ENCODE measurements at places on chromosomes 1 and 21.

GRCh38 chr1:93771843-93772242 lies 90.2 kb upstream of the BCAR3 start:
- no peak for DNase-seq

DNA sequence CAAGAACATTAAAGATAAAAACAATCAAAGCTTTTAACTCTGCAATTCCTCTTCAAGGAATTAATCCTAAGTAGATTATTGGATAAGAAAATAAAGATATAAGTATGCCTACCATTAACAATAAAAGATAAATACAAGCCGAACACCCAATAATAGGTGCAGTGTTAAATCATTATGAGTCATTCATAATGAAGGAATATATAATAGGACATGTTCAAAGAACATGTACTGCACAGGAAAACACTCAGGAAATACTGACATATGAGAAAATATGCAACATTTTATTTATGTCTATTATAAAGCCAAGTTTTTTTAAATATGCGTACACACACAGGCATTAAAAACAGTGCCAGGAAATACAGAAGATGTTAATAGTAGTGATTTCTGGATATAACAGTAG lies 11.1 kb upstream of the EXO1 start:
- no peak for DNase-seq

DNA sequence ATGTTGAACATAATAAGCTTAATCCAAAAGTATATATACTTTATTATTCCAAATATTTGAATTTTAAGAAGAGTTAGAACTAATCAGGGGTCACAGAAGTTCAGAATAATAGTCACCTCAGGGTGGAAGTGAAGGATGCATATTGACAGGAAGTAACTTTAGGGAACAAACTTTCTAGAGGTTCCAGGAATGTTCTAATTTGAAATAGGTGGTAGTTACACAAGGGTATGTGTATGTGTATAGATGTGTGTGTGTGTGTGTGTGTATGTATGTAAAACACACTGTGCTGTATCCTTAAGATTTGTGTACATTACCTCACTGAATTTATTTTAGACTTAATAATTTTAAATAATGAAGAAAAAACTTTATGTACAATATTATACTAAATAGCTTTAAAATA lies 110.4 kb downstream of the ACBD6 start:
- DNase-seq = no peak

GRCh38 chr1:116743535-116743934 lies 10.7 kb upstream of the CD2 start:
- DNase-seq = no peak

DNA sequence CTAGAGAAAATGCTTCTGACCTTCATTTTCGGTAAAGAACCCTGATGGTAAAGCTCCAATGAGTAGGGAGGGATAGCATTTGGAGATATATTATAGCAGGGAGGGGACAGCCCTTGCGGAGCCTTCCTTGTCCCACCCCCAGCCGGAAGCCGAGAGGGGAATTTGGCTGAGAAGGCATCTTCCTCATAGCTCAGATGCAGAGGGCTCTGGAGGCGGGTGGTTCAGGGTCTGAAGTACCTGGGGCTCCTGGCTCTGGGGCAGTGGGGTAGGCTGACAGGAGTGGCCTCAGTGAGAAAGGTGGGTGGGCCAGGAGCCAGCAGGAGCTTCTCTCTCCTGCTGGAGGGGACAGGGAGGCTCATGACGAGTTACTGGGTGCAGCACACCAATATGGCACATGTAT lies 88.0 kb upstream of the IFFO2 start:
- DNase-seq = no peak

DNA sequence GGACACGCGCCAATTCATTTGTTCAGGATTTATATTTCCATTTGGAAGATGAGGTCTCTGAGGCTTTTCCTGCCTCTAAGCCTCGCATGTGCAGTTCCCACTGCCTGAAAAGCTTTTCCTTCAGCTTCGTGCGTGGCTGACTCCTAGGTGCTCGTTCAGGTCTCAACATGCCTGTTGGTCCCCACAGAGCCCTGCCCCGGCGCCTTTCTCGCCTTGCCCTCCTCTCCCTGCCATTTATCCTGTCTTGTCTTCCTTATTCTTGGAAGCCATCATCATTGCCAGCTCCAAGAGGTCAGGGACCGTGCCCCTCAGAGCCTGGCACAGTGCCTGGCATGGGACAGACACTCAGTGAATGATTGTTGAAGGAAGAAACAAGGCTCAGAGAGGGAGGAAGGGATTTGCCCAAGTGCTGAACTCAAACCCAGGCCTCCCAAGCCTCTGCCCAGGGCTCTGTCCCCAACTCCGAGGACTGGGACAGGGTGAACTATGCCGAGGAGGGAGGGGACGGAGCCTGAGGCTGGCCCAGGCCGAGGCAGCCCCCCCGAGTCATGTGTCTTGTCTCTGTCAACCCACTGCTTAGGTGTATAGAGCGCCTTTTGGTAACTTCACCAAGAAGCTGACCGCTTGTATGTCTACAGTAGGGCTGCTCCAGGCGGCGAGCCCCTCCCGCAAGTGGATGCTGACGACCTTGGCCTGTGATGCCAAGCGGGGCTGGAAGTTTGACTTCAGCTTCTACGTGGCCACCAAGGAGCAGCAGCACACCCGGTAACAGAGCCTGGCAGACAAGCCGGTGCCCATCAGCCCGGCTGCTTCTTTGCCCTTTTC lies 47.3 kb downstream of the DISP3 start:
- DNase-seq = no peak

- DNase-seq = no peak
Measured at GRCh38 chr21:33892853-33893252, 22.8 kb downstream of the ATP5PO start.

DNA sequence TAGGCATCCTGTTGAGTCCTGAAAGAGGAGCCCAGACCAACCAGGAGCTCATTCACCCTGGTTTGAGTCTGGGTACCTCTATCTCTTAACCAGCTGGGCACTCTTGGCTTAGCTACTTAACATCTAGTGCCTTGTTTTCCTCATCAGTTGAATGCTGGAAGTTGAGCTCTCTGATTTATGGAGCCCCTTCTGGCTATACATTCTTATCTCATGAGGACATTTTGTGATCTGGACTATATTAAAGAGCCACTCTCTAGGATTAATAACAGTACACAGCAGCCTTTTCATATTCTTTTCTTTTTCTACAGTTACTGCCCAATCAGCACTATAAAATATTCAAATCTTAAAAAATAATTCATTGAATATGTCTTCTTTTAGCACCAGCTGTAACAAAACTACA lies 296.9 kb upstream of the RUNX1 start:
- no peak for DNase-seq

DNA sequence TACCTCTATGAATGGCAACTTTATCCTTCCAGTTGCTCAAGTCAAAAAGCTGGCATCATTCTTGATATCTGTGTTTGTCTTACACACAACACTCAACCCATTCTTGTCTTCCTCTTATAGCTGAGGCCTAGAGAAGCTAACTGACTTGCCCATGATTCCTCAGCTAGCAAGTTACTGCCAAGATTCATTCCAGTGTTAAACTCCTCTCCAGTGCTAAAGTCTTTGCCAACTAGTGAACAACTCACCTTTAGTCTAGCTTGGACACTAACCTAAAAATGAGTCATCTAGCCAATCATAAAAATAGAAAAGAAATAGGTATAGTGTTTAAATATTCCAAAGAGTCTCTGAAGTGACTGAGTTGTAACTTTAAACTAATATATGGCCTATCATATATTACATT lies 45.6 kb upstream of the RGS2 start:
- no peak for DNase-seq

DNA sequence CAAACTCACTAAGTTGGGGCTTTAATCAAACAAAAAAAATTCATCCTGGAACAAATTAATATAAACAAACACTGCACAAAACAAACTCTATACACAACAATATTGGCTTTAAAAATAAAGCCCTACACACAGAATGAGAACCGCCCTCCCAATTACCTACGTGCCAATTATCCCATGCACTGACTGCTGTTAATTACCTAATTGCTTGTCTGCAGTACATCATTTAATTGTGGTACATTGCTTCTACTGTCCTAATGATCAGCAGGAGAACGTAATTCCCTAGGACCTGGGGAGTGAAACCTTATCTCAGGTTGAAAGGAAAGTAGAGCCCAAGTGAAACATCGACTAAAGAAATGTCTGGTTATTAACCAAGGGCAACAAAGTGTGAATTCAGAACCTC lies 364.5 kb downstream of the KCNH1 start:
- no peak for DNase-seq

DNA sequence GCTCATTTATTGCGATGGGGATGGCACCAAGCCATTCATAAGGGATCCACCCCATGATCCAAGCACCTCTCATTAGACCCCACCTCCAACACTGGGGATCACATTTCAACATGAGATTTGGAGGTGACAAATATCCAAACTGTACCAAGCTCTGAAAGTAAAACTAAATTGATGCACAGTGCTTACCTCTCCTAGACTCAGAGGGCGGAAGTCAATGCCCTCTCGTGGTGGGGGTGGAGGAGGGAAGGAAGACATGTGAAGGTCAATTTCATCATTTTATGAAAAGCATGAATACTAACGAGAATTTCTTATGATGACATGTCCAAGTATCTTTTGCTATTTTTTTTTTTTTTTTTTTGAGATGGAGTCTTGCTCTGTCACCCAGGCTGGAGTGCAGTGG lies 120.0 kb downstream of the PGBD5 start:
- no peak for DNase-seq

DNA sequence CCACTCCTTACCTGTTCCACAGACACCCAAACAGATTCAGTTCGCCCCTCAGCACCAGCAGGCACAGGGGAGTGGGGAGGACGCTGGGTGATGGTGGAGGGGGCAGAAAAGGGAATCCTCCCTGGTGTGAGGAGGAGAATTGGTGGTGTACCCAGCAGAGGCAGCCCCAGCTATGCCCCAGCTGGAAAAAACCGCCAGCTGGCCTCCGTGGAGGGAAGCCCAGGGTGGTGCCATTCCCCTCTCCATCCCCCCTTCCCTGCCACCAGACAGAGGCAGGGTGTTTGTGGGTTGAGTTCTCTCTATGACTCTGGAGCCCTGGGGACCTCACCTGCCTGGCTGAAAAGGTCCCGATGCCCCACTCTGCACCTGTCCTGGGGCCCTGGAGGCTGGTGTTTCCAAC lies 27.9 kb downstream of the OPTC start:
- DNase-seq = no peak

GRCh38 chr1:12764016-12764415 lies 9.5 kb upstream of the PRAMEF12 start:
- no peak for DNase-seq

GRCh38 chr21:45290948-45291612 lies 3.4 kb upstream of the POFUT2 start:
- no peak for DNase-seq

DNA sequence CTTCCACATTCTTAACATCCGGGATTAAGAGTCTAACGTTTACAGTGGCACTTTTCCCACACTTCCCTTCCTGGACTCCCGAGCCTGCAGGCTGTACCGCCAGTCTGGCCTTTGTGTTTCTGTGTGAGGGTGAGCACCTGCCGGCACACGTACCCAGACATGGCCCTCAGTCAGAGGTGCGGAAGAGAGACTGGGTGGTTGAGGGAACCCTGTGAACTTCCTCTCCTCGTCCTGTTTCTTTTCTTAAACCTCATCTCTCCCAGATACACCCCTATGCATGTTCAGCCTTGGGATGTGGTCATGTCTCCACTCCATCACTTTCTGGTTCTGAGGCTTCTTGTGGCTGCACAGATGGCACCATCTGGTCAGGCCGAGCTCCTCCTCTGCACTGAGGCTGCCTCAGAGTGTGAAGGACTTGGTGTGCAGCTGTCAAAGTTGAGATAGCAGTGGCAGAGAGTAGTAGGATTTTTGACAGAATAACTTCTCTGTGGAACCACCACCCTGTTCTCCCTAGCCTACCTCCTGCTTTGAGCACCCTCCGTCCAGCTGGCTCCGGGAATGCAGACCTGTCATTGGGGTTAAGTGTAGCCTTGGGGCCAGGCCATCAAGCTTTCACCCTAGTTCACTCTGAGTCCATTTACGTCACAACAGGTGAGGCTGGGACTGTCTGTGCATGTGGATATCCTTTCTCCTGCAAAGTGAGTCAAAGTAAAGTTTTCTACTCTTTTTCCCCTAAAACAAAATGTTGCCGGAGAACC lies 31.4 kb downstream of the VASH2 start:
- no peak for DNase-seq

DNA sequence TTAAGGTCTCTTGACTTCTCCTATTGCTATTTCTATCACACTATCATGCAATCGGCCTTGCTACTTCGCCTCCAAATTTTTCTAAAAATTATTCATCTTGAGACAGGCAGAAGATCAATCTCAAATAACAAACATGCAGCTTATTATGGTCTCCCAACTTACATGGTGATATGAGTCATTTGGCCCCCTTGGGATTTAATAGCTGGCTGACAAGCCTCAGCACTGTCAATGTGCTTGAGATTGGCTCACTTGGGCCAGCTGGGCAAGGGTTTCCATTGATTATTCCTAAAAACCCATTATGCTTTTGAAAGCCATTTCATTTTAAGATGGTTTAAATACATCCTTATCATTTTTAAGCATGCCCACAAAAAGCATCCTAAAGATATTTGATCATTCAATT lies 224.5 kb upstream of the NFIA start:
- DNase-seq = no peak

- no peak for DNase-seq
Measured at GRCh38 chr1:29441916-29442668, 205.8 kb downstream of the PTPRU start.

DNA sequence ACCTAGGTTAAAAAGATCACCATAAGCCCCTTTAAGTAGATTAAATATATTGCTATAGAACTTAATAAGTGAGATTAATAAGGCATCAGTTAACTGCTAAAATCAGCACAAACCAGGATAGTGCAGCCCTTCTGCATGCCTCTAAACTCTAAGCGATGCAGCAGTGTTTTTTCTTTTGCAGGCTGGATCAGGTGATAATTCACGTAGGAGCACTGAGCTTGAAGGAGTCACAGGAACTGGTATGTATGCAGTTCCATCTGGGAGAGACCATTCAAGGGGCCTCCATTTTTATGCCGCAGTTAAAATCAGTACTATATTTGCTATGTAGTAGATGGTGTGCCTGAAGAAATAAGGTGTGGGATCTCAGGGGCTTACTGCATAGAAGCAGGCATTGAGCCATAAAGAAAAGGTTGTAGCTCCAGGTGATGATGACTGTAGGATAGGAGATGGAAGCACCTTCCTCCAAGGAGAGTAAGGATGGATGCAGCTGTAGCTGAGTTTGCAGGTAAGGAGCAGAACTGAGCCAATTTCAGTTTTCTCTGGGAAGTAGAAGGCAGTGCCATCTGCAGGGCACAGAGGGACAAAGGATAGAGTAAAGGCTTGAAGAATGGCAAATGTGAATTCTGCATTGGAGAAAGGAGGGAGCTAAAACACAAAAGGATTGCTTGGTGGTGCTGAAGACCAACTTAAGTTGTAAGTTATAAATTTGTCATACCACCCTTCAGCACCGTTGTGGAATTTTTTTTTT lies 22.6 kb downstream of the NPL start:
- no peak for DNase-seq

GRCh38 chr1:159664247-159664646 lies 50.1 kb downstream of the CRP start:
- DNase-seq = no peak

GRCh38 chr1:46285730-46286477 lies 17.5 kb downstream of the LRRC41 start:
- no peak for DNase-seq

Measured in HuH-7.5 (cell line).